KG1 (cell line): ENCODE measurements at places on chromosomes 13 and 19.

DNA sequence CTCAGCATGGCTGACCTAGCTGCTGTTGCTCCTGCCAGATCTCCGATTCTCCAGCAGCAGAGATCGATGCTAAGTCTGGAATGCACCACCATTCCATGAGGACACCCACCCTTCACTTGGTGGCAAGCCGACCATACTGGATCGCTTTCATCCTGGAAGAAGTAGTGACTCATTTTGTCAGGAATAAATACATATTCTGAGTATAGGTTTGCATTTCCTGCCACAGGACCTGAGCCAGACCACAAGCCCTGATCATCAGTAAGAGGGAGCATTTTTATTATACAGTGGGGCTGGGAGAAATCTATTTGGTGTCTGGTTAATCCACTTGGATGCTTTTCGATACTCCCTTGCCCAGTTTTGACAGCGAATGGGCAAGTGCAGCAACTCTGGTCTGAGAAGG lies 10.9 kb upstream of the KCTD15 start:
- DNase-seq = no peak

DNA sequence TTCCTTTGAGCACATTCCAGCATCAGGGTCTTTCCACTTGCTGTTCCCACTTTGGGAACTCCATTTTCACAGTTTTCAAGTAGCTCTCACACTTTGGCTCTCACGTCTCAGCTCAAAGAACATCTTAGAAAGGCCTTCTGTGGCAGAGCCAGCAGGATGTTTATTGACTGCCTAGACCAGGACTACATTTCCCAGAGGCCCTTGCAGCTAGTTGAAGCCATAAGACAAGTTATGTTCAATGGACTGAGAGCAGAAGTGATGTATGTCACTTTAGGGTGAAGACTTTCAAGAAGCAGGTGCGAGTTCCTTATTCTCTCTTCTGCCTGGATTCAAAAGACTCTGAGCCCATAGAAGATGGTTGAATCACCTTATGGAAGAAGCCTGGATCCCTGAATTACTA lies 4.3 kb upstream of the HAUS5 start:
- no peak for DNase-seq

- DNase-seq = no peak
Measured at GRCh38 chr13:99281811-99282263, 23.7 kb upstream of the GPR18 start.

DNA sequence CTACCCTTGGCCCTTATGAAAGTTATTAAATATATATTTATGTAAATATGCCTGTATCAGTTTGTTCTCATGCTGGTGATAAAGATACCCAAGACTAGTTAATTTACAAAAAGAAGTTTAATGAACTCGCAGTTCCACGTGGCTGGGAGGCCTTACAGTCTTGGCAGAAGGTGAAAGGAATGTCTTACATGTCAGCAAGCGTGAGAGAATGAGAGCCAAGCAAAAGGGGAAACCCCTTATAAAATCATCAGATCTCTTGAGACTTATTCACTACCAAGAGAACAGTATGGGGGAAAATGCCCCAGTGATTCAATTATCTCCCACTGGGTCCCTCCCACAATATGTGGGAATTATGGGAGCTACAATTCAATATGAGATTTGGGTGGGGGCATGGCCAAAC lies 506.0 kb upstream of the ATXN8OS start:
- DNase-seq = no peak

- no peak for DNase-seq
Measured at GRCh38 chr19:58229255-58229639, 533 bp downstream of the ZNF544 start.

DNA sequence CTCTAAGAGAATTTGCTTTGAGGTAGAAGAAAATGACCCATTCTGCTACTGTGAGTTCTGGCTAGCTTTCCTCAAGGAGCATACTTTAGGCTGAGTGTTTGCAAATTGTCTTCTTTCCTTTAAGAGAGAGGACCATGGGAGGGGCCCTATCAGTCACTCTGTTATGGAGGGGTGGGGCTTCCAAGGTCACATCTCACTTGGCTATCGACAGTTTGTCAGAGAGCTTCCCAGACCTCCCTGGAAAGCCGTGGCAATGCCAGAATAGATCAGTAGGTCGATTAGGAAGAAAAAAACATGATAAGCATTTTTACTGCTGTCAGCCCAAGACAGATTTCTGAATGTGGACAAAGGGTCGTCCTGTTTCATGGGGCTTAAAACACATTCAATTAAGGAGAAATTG lies 93.3 kb downstream of the OXGR1 start:
- DNase-seq = no peak

DNA sequence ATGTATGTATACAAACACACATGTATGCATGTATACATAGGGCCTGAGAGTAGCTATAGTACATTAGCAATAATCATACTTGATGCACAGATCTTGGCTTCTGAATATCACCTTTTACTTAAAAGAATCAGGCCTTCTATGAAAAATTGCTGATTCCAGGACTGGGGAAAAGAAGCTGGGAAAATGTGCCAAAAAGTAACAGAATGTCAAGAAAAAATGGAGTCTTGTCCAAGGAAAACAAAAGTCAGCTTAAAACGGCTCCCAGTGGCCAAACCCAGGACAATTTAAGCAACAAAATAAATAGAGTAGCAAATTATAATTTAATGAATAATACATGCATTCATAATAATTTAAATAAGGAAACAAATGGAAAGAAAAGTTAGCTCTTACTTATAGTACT lies 2104.9 kb downstream of the PCDH9 start:
- no peak for DNase-seq
